Activated CD4-positive, CD25-positive, alpha-beta regulatory T cell treated with anti-CD3 and anti-CD28 coated beads, Interleukin-2, amount 50 U/mL, for 72 hours (primary cell): ENCODE measurements at places on chromosomes 16 and 17.

DNA sequence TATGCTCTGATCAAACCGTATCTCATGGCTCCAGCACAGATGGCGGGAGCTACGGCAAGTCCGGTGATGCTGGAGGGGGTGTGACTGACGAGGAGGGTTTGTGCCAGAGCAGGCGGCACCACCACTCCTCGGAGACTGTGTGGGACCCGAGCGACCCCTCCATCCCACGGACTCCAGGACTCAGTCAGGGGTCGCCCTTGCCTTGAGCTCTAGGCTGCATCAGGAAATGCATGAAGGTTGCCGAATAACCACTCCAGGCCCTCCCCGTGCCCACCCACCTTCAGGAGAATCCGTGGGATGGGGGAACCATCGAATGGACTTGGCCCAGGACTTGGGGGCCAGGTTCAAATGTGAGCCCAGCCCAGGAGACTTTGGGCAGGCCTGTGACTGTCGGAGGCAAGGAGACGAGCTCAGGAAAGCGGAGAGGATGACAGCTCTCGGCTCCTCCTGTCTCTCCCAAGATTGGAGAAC is 60.2 kb upstream of the ZNF469 start:
- no peak for DNase-seq

DNA sequence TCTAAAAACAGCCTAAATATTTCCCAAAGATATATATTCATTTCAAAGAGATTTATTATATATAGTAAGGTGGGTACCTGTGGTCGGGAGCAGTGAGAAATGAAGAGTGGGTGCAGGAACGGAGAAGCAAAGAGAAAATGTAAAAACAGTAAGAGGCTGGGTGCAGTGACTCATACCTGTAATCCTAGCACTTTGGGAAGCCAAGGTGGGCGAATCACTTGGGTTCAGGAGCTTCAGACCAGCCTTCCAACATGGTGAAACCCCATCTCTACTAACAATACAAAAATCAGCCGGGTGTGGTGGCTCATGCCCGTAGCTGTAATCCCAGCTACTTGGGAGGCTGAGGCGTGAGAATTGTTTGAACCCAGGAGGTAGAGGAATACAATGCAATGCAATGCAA is 257.1 kb downstream of the BCAS3 start:
- no peak for DNase-seq

DNA sequence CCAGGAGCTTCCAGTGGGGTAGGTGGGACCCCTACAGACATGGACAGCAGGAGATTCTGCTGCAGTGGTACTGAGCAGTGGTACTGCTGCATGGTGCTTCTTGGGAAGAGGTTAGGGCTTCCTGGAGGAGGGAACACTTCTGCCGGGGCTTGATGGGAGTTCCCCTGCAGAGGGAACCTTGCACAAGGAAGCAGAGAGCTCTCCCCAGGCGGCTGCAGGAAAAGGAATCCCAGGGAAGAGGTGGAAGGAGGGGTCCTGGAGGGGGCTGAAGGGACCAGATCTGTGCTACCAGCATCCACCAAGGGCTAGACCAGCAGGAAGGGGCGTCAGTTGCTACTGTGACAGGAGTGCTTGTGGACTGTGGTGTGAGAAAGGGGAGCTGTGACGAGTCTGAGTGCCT is 10.6 kb downstream of the RIPOR1 start:
- no peak for DNase-seq

- DNase-seq = no peak
Observed at GRCh38 chr17:29433541-29433940, 43.4 kb downstream of the TAOK1 start.

GRCh38 chr16:4208341-4208751 is 33.5 kb downstream of the SRL start:
- DNase-seq = no peak

DNA sequence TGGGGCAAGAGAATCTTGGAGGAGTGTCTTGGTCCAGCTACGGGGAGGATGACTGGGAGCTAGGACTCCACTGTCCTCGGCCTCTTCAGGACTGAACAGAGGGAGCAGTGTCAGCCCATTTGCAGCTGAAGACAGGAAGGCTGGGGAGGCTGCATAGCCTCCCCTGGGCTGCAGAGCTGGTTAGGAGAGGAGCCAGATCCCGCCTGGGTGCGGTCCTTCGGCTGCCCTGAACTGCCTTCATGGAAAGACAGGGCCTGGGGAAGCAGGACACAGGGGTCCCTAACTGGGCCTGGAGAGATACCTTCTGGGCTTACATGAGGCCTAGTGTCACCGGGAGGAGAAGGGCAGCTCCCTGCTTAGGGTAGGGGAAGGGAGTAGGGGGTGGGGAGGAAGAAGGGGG is 26.6 kb downstream of the UNC13D start:
- no peak for DNase-seq

- no peak for DNase-seq
Observed at GRCh38 chr17:32722733-32723132, 154.2 kb downstream of the MYO1D start.

DNA sequence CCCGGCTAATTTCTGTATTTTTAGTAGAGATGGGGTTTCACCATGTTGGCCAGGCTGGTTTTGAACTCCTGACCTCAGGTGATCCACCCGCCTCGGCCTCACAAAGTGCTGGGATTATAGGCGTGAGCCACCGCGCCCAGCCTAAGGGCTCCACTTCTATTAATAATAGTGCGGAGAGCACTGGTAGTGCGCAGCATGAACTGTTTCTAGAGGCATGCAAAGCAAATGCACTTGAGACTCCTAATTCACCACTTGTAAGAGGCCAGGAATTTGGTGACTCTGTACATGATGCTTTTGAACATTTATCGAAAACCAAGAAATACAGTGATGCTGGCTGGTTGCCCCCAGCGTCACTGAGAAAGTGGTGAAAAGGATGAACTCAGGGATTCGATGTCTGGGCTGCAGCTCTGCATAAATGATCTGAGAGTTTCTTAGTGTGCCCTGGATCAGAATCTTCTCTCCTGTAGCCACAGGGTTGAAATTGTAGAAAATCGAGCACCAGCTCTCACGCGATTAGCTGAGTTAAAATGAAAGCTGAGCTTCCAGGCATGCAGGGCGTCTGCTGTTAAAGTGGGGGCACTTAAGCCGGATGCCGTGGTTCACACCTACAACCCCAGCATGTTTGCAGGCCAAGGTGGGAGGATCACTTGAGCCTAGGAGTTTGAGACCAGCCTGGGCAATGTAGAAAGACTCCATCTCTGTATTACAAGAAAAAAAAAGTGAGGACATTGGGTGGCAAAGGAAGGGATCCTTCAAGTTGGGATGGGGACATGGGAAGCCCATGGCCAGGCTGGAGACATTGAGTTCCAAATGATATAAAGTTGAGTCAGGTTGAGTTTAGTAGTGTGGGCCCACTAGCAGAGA is 4.8 kb downstream of the RNF213 start:
- no peak for DNase-seq
